ENCODE measurements at places on chromosomes 1 and 21.

- no peak for DNase-seq
Observed at GRCh38 chr1:76615253-76616035, 251.8 kb upstream of the ST6GALNAC5 start.

DNA sequence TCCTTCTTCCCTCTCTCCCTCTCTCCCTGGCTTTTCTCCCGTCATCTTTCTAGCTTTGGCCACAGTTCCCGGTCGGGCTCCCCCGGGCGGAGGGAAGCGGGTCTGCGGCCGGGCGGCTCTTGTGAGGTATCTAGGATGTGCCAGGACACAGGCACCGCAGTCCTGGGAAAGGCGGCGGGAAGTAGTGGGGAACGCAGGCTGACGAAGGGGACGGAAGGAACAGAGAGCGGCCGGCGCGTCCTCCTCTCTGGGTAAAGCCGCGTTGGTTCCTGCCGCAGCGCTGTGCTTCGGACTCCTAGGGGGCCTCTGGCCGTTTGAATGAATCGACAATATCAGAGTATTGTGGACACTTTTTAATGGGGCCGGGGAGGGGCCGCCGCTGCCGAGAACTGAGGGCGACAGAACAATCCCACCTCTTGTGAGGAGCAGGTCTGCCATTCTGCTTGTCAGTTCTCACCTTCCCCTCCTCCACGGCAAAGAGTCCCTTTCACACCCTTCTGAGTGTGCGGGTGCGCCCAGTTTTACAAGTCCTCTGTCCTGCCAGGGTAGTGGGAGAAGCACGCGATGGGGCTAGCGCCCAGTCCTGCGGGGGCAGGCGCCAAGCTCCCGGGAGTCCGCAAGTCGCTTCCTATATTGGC lies 1.2 kb upstream of the LHX9 start:
- DNase-seq, result no peak

GRCh38 chr1:116323491-116323890 lies 49.6 kb upstream of the ATP1A1 start:
- no peak for DNase-seq

DNA sequence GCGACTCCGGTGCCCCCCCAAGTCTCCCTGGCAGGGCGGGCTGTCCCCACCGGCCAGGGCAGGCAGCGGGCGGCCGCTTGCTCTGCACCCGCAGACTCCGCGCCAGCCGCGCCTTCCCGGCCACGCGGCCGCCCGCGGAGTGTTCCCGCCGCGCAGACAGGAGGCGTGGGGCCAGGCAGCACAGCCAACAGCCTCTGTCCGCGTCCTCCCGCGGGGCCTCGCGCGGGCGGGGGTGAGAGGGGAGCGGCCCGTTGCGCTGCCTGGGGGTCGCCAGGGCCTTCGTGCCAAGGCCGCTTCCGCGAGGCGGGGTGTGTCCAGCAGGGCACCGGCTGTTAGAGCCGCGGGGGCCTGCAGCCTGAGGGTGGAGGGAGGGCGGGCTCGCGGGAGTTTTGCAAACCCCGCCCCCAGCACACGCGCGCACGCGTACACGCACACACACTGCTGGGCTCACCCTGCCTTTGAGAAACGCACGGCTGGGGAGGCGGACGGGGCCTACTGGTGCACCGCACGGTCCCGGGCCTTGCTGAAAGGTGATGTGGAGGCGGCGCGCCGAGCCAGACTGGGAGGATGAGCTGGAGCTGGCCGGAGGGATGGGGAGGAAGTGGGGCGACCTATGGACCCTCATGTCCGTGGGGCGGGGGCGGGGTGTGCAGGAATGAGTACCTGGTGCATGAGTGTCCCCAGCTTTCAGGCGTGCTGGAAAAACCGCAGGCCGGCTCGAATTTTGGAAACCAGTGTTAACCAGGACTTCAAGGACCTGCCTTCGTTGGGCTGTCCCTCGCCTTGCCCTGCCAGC lies 41.5 kb downstream of the KIAA1614 start:
- peak; percentile 2 for DNase-seq

DNA sequence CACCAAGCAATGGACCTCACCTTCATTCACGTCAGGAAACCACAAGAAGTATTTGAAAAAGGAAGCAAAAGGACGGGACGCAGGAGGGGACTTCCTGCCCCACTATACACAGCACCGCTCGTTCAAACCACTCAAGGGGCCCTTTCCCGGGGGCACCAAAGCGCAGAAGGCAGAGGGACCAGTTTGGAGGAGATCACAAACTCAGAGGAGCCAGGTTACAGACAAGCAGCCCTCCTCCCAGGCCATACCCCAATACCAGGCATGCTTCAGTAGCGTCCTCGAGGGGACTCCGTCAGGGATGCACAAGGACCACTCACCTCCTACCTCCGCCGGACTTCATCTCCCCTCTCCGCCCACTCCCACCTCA lies 685 bp downstream of the CRTC2 start:
- no peak for DNase-seq

DNA sequence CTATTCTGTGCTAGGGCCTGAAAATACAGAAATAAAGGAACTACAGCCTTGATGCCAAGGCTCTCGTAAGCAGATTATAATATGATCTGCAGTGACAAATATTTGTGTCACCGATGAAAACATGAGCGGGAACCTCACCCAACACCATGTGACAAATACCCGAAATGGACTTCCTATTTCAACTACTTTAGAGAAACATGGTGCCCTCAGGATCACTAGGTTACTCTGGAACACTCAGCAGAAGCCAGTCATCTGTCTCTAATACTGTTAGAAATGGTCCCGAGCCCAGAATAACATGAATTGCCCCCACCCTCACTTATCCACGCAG lies 463 bp upstream of the VAMP3 start:
- no peak for DNase-seq

DNA sequence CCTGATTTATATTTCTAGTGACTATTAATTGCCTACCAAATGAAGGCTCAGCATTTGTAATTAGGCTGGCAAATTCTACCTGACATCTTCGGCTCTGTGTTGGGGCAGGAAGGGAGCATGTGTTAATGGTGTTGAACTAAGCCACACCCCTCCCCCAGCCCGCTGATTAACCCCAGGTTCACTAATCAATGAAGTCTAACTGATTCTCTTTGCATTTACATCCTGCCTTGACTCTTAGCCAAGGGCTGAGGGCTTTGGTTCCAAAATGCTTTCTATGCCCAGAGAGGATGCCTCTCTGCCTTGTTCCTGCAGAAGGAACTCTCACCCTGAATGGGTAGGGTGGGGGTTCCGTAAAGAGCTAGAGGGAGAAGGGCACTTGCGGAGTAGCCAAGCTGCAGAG lies 393.1 kb downstream of the CAMTA1 start:
- DNase-seq, result no peak

- peak; percentile 75 for DNase-seq
Observed at GRCh38 chr21:36437745-36438128, 42.2 kb downstream of the CLDN14 start.

- DNase-seq, result no peak
Observed at GRCh38 chr1:153387001-153387400, 3.9 kb downstream of the S100A8 start.

GRCh38 chr1:11845641-11846335 lies 1.8 kb downstream of the NPPA start:
- DNase-seq, result no peak

DNA sequence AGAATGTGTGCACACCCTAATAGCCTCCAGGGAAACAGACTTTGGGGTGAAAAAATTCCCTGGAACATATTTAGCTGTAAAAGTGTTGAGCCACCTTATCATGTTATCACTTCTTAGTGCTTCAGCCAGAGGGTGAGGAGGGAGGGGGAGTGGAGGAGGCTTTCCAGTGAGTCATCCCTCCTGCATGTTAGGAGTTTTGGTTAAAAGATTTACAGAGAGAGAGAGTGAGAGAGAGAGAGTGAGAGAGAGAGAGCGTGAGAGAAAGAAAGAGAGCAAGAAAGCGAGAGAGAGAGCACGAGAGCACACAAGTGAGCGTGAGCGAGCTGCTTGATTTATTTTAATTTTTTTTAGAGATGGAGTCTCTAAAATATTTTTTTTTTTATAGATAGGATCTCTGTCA lies 13.5 kb upstream of the CACNA1E start:
- peak; percentile 60 for DNase-seq

DNA sequence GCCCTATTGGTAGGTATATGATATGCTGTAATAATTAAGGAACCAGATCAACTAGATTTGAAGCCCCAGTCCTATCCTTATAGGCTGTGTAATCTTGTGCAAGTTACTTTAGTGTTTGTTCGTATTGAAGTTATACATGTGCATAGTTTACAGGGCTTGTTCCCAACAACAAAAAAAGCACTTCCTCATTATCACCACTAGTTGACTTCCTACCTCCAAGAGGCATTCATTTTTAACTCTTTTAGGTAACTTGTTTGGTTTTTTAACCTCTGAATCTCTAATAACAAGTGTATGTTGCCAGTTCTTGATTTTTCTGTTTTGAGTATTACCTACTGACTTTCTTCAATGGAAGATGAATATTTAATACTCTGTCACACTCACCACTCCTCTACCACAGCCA lies 71.9 kb downstream of the ST3GAL3 start:
- no peak for DNase-seq

DNA sequence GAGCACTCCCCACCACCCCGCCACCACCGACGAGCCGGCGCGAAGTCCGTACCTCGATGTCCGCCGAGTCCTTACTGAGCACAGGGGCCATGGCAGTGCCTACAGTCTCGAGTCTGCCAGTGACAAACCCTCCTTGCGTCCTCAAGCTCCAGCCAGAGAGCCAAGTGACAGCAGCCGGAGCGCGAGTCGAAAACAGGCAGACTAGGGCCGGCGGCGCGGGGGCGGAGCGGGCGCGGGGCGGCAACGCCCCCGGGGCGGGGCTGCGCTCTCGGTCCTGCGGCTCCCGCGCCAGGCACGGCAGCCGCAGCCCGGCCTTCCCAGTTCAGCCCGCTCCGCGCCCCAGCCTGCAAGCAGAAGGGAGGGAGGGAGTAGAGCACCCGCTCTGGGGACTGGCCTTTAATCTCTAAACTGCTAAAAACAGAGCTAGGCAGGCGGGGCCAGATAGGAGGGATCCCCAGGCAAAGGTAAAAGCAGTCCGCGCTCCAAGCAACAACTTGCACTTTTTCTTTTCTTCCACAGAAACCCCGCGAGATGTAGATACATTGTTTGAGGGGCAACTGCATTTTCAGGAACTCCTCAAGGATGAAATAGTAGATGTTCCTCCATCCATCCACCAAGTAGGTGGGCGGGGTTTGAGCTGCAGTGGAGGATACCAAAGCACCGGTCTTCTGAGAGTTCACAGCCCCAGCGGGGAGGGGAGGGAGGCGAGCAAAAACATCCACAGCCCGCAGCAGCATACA lies at the start of gene DPYD:
Gene DPYD, minus strand, starts transcription at position 203 of the 740 bp plus-strand sequence. Its CDS starts 112 bp downstream, at position 91.
- DNase-seq, result no peak

DNA sequence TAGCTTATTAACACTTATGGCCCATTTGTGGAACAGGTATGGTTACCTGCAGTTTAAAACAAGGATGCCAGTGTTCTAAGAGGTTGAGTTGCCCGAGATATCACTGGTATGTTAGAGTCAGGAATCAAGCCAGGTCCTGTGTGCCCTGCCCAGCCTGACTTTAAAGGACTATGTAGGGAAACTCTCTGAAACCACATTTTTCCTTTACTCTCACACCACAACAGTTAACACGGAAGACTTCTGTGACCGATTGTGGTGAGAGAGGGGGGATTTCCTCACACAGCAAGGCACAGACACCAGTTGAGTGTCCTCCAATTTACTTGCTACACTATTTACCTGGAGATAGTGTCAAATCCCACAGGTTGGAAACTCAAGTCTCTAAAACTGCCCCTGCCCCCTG lies 47.8 kb downstream of the UCK2 start:
- DNase-seq, result no peak

DNA sequence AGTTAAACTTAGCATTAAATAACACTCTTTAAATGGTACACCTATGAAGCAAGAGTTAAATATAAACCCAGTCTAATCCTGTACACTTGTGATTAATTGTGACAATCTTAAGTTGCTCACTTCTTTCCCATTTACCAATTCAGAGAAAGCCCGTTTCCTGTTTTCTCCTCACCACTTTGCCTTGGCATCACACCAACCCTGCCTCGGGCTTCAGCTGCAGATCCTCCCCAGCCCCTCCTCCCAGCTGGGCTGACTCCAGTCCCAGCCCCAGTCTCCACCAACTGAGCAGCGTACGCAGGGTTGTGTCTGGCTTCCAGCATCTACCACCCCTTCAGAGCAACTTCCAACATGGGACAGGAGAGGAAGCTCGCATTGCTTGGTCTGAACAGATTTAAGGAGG lies 4.1 kb downstream of the PYCR2 start:
- DNase-seq, result no peak

DNA sequence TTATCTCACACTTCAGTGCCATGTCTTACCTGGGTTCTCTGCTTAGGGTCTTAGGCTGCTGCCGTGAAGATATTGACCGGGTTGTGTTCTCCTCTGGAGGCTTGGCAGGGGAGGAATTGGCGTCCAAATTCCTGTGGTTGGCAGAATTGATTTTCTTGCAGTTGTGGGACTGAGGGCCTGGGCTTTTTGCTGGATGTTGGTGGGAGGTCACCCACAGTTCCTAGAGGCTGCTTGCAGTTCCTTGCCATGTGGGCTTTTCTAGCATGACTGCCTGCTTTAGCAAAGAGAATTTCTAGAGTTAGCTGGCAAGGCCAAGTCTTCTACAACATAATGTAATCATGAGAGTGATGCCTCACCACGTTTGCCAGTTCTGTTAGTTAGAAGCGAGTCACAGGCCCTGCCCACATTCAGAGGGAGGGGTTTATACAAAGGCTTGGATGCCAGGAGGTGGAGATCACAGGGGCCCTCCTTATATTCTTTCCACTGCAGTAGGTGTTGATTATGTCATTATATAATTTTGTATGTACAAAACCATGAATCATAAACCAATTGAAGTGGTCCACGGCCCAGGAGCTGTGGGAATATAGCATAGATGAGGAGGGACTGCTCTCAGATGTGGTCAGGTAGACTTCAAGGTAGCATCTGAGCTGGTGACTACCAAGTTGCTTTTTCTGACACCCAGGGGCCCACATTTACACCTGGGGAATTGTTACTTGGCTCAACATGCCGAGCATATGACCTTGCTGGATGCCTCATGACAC lies 6.6 kb downstream of the UBL4B start:
- DNase-seq, result no peak

DNA sequence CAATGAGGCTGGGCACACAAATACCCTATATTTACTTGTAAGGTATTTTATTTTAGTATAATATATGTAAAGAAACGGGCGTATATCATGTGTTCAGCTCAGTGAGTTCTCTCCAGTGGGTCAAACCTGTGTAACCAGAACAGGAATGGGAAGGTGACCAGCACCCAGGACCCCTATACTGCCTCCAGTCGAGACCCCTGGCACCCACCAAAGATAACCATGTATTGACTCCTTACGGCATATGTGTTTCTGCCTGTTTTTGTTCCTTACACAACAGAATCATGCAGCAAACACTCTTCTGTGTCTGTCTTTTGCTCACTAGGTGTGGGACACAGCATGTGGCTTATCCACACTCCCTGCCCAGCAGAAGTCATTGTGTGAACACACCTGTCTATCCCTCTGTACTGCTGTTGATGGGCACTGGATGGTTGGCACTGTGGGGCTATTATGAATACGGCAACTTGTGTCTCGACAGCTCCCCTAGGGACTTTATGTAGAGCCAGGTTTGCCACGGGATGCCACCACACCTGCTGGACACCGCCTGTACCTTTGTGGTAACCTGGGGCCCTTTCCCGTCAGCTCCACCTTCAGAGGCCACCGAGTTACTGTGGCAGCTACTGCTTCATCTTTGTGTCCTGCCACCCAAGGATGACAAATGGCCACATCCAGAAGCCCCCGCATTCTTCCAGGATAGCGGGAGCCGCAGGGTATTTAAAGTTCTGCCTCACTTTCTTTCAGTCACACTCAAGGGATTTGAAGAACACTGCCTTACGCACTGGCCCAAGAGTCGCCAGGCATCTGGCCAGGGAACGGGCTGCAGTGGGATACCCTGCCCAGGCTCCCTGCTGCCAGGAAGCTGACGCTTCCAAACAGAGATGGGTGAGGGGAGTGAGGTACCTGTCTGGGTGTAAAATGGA lies 23.5 kb upstream of the C2CD2 start:
- DNase-seq, result no peak

Data from non-pigmented ciliary epithelial cell (primary cell).